ENCODE measurements at places on chromosomes 4 and X. TPM values are rescaled to one million over a fixed set of nuclear protein-coding genes. Genes with fewer than 3 reads are reported as not detected.

DNA sequence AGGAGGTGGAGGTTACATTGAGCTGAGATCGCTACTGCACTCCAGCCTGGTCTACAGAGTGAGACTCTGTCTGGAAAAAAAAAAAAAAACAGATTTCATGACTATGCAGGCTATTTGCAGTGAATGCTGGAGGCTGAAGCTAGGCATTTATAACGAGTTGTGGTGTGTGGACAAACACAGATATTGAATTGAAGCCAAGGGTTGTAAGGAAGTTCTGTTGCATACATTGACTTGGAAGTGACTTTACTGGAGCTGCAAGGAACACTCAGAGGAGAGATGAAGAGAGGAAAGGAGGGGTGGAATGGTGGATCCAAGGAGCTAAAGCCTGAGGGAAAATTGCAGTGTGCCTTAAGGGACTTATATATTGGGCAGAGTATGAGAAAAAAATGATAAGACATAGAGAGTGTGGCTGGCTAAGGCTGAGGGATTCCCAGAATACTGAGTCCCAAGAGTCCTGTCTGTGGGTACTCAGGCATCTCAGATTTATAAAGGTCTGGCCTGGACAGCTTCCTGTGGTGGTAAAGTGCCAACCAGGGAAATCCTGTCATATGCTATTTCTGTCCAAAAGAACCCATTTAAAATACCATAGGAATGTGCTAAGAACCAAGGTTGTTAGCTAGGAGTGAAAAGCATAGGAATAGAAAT lies 87.8 kb upstream of the GUCY1A1 start:
- no peak for DNase-seq

GRCh38 chr4:10605031-10605430 lies 79.5 kb downstream of the CLNK start:
- no peak for DNase-seq

DNA sequence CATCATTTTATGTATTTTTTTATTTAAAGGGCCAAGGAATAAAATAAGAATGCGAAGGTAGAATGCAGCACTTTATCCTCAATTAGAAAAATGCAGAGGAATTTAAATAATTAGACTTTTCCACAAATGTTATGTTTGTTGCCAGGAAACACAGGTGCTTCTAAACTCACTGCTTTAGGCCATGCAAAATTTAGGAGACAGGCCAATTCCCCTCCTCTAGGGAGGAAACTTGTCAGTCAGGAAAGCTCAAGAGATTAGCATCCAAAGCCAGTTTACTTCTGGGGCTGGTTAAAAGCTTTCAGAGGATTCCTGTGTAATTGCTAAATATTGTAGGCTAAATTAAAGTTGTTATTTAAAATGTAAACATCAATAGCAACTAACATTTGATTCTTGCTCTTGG lies 124.5 kb downstream of the DMD start:
- no peak for DNase-seq

- DNase-seq = no peak
Measured at GRCh38 chr4:148288448-148288847, 153.8 kb downstream of the NR3C2 start.

GRCh38 chr4:110636680-110637407 lies 14.0 kb upstream of the PITX2 start:
- no peak for DNase-seq

GRCh38 chr4:40548256-40548655 lies 81.4 kb downstream of the RBM47 start:
- DNase-seq = no peak

DNA sequence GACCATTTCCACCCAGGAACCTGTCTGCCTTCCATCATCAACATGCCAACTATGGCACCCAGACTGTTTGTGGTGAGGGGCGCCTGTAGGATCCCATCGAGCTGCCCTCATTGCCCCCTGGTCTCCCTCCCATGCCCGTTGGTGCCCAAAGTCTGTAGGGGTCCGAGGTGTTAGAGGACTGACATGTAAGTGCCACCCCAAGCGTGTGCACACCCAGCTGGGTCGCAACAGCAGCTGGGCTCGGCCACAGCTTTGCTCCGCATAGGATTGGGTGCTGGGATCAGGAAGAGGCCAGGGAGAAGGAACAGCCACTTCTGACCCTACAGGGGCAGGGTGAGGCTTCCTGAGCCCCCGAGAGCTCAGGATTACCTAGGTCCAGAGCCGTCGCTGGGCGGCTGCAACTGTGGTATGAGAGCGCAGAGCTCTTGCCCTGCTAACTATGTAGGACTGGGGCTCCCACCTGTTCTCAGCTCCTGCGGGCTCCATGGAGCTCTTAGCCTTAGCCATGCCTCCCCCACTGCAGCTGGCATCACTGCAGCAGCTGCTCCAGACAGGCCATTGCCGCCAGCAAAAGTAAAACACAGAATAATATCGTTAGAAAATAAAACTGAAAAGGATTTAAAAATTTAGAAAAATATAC lies 1160.3 kb downstream of the FSTL5 start:
- no peak for DNase-seq

DNA sequence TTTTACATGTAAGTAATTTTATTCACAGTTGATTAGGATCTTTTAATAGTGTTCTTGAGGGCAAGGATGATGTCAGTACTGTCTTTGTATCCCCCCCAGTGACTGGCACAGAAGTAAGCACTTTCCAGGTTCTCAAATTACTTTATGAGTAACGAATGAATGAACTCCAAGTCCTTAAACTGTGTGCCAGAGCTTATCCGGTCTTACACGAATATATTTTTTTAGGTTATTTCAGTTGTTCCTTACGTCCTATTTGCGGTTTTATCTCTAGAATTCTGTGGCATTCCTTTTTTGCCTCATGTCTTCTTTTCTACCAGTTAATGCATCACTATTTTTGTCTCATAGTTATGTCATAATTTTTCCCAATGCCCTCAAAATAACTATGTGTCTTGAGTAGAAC lies 106.9 kb upstream of the MID1IP1 start:
- no peak for DNase-seq

DNA sequence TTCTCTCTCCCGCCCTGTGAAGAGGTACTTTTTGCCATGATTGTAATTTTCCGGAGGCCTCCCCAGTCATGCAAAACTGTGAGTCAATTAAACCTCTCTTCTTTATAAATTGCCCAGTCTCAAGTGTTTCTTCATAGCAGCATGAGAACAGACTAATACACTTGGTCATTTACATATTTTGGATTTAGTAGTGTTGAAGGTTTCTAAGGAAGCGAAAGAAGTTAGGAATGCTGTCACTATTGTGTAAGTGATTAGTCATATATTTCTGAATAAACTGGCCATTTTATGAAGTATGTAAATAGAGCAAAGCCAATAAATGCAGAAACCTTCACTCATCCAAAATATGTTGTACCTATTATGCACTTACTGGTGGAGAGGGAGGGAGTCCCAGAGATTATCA lies 34.4 kb upstream of the GK2 start:
- DNase-seq = no peak

DNA sequence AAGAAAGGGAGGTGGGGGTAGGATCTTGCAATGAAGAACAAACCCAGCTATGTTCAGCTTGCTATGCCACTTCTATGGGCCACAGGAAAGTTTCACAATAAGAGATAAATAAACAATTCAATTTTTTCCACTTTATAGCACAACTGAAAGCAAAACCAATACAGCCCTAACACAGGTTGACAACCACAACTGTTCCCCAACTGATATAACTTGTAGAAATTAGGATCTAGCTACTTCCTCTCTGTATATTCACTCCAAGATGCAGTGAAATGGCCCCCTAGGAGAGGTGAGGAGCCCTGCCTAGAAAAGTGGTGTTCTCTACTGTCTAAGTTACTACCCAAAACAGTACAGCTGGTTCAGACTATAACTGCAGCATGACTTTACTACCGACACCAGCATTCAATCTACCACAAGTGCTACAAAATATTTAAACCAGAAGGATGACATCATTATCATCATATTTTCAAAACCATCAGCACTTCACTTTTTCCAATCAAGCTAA lies 77.0 kb downstream of the FBXW7 start:
- no peak for DNase-seq

GRCh38 chrX:120015145-120016067 lies 62.1 kb downstream of the RHOXF2B start:
- no peak for DNase-seq

DNA sequence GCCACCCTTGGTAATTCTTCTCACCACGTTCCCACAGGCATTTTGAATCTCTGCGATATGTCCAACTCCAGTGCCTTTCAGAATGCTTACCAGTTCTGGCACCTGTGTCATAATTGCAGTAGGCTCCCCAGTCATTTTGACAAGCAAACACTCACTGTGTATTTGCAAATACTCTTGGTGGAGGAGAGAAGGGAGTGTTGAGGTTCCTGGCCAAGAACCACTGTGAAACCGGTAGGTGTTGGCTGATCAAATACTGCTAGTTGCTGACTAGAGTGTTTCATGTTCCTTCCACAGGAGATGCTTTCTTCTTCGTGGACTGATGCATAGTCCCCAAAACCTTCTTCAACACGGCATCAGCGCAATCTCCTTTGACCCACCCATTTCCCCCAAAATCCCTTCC lies 16.0 kb upstream of the NLGN4X start:
- no peak for DNase-seq

GRCh38 chrX:151621422-151621821 lies 57.9 kb downstream of the PASD1 start:
- DNase-seq = no peak

- no peak for DNase-seq
Measured at GRCh38 chrX:720250-720649, 89.7 kb downstream of the SHOX start.

KLHL4 gene
- polyA plus RNA-seq = not detected

RFC1 gene
- polyA plus RNA-seq = 32.6 TPM

GPC4 gene
- polyA plus RNA-seq = 0.23 TPM

PCDH19 gene
- polyA plus RNA-seq = not detected

AADAT gene
- polyA plus RNA-seq = 9.7 TPM

P2RY10 gene
- polyA plus RNA-seq = not detected

AFF2 gene
- polyA plus RNA-seq = not detected

ATP2B3 gene
- not detected for polyA plus RNA-seq

NSD2 gene
- polyA plus RNA-seq = 22.3 TPM

SULT1E1 gene
- polyA plus RNA-seq = not detected

Measured in BJ (cell line).